Stimulated activated CD4-positive, alpha-beta T cell treated with anti-CD3 and anti-CD28 coated beads, Interleukin-12 subunit alpha, Interleukin-12 subunit beta, amount 100 ng/mL, for 48 hours (primary cell): ENCODE measurements at places on chromosomes 12 and 14.

DNA sequence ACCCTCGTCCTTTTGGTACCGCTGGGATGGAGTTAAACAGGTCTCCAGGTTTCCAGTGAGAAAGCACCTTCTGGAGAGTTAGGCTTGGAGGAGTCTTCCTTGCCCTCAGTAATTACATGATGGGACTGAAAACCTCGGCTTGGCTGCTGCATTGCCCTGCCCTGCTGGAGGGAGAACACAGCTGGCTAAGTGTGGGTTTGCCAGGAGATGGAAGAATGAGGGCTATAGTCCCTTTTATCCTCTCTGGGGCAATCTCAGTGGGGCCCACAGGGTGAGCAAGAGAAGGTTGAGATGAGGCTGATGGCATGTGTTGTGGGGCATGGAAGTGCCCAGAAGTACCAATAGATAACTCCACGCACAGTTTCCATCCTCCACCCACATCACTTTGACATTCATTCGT is 23.2 kb upstream of the MEG3 start:
- no peak for DNase-seq

GRCh38 chr12:30952015-30952414 is 25.5 kb downstream of the TSPAN11 start:
- no peak for DNase-seq

- no peak for DNase-seq
Measured at GRCh38 chr14:39755269-39755878, 323.1 kb upstream of the FBXO33 start.

DNA sequence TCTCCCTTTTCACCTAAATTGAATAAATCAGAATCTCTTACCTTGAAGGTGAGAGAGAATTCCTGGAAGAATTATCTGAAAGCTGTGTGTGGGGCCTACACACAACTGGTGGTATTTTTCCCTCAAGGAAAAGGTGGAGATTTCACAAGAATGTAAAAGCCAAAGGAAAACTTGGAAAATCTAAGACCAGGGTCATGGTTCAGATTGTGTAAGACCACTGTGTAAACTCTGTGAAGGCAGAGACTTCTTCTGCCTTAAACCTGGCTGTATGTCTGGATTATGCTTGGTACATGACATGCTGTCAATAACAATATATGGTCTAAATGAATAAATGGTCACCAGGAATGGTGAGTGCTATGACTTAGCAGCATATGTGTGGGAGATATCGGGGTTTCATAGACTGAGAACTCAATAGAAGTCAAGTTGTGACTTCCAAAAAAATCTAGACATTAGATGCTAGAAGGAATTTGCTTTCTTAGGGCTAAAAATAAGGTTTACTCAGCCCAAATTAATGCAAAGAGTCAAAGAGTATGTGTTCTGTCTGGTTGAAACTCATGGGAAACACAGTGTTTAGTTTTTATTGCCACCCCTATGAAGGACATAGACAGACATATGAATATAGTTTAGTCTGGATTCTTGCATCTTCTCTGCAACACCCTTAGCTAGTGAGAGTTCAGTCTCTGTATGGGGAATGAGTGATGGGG is 163.7 kb downstream of the SNAPC1 start:
- DNase-seq = no peak

GRCh38 chr14:53515276-53515675 is 362.2 kb upstream of the DDHD1 start:
- no peak for DNase-seq

GRCh38 chr12:108939594-108939993 is 59.7 kb downstream of the DAO start:
- DNase-seq = no peak
